Stimulated activated CD8-positive, alpha-beta memory T cell treated with anti-CD3 and anti-CD28 coated beads, Interleukin-4, amount 100 ng/mL, for 1 hour (primary cell): ENCODE measurements at places on chromosomes 1 and 21.

GRCh38 chr1:183349201-183349711 is 68.9 kb downstream of the NMNAT2 start:
- no peak for DNase-seq

DNA sequence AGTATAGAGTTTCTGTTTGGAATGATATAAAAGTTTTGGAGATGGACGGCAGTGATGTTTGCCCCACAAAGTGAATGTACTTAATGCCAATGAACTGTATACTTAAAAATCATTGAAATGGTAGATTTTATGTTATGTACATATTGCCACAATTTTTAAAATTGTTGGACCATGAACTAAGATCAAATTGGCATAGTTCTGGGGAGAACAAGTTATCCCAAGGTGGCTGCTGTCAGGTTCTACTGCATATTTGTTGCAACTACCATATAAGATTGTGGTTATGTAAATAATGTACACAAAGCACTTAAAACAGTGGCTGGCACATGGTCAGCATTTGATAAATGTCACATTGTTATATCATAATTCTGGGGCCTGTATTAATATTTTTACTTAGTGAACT is 466.4 kb downstream of the SIPA1L2 start:
- no peak for DNase-seq

DNA sequence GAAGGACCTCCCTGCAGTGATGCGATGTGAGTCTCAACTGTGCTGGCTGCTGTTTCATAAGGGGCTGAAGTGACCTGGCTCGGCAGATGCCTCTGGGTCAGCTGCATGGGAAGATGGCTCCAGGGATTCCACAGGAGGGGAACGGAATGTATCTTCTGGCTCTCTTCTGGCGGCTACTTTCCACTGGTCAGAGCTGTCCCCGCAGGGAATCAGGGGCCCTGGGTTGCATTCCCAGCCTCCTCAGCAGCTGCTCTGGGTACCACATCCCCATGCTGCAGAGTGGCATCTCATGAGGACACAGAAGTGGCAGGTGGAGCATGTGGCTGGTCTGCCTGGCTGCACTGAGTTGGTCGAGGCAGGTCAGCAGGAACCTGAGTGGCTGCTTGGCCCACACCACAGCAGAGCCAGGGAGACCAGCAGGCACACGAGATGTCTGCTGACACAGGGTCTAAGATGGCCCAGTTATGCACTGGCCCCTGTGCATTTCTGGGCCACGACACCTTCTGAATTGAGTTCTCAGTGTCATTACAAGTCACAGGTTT is 42.8 kb downstream of the POFUT2 start:
- no peak for DNase-seq

GRCh38 chr1:44785501-44786137 is 2.4 kb downstream of the BEST4 start:
- no peak for DNase-seq

GRCh38 chr1:224198572-224198971 is 15.5 kb downstream of the DEGS1 start:
- no peak for DNase-seq

DNA sequence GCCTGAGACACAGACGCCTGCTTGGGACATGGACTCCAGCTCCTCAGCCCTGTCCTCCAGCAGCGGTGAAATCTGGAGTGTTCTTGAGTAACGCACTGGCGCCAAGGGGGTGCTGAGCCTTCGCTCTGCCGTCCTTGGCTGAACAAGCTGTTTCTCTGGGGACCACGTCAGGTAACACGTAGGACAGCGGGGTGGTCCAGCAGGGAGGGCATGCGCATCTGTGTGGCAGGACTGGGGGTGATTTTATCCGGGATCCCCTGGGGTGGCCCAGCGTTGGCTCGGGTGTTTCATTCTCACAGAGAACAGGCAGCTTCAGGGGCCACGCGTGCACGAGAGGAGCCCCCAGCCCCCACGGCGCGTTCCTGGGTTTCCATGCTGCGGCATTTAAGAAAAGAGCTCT is 61.2 kb downstream of the AGPAT3 start:
- DNase-seq: no peak

DNA sequence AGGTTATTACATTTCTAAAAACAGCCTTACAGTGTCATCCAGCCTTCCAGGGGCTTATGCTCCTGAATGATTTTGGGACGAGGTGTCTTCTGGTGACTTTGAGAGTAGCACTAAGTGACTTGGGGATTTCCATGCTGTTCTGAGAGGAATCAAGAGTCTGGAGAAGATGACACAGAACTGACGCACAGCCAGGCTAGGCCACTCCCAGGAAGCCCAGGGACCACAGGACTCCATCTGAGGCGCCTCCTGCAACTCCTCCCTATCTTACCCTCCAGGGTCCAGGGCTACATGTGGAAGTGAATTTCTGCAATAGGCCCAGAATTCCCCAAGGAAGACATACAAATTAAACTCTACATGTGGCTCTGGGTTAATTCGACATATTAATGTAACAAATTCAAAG is 92.5 kb downstream of the SLC25A24 start:
- DNase-seq: no peak

GRCh38 chr1:81681601-81682266 is 119.0 kb upstream of the ADGRL2 start:
- DNase-seq: no peak

DNA sequence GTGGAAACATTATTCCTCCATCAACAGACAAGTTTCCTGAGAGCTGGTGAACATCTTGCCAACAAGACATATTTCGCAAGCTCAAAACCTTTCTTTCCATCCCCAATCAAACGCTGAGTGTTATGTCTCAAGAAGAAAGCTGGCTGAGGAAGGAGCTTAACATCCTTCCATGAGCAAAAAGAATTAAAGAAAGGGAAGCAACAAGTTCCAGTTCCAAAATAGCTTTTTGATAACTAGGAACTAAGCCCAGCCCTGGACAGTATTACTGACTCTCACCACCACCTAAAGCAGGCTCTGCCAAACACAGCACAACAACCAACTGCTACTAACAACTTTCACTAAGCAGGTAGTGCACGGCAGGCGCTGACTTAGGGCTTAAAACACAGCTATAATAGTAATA is 50.2 kb downstream of the CAPZB start:
- DNase-seq: no peak

GRCh38 chr1:188706742-188707141 is 1770.9 kb downstream of the BRINP3 start:
- DNase-seq: no peak

DNA sequence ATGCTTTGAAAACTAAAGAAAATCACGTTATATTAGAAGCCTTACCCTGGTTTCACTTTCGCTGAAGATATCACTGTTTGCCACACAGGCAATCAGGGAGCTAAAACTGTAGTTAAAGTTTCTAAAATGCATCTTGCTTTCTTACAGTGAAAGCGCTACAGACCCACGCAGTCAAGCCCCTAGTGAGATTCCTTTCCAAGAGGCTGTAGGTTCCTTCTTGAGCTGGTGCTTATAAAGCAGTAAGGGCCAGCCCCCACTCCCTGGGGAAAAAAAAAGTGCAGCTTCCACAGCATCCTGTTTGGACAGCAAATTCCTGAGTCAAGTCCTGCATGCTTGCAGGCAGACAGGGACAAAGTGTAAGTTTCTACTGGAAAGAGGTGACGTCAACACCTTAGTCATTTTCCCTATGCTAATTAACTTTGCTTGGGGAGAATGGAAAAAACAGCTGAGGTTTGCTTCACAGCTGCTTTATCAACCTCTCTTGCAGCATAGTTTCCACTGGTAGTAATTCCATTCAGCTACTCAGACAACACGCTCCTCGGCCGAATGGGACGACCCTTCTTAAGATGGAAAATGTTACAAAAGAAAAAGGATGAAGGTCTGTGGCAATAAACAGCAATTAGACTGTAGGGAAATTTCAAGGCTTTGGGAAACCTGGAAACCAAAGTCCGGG is 14.7 kb upstream of the KCNE1 start:
- DNase-seq: no peak

DNA sequence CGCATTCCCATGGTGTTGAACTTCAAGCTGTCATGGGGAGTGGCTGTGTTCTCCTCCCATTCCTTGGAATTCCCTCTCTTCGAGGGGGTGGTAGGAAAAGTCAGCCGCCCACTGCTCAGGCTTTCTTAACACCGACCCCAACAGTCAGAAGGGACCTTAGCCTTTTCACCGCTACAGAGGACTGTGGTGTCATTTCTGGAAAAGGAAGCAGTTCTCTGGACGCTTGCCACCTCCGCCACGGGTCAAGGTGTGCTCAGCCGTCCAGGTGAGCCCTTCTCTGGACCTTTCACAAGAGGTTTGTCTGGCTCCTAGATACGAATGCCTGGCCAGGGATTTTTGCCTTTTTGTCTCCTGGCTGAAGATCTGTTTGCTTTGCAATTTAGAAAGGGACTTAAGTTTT is 31.8 kb downstream of the CLIC6 start:
- no peak for DNase-seq

DNA sequence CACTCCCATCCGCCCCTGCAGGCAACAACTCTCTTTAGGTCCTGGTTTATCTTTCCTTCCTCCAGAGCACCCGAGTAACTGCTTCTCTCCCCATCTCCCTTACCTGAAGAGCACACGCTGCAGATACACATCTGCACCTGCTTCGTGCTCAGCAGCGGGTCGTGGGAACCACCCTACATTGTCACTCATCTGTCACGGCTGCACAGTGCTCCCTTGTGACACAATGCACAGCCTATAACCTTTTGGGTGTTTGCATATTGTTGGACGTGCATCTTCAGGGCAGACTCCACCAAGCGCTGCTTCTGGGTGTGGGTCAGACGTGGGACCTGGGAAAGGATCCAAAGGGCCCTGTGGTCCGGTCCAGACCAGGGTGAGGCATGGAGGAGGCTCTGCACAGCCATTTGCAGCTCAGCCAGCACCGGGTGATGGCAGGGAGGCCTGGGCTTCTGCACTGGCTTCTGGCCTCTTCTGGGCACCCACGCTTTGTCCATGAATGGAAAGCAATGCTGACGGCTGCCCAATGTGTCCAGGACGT is 42.5 kb downstream of the WDR4 start:
- DNase-seq: no peak

DNA sequence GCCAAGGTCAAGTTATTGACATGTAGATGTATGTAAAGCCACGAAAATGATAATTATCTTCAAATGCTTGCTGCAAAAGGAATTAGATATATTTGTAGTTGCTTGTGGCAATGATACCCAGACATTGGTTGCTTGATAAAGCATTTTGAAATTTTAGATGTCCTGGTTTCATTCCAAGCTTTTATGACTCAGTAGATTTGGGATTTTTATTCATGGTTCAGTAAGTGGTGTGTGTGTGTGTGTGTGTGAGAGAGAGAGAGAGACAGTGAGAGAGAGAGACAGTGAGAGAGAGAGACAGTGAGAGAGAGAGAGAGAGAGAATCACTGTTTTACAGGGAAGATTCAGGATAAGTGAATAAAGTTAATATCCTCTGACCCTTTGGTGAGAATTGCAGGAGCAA is 498.2 kb upstream of the C1orf87 start:
- DNase-seq: no peak

DNA sequence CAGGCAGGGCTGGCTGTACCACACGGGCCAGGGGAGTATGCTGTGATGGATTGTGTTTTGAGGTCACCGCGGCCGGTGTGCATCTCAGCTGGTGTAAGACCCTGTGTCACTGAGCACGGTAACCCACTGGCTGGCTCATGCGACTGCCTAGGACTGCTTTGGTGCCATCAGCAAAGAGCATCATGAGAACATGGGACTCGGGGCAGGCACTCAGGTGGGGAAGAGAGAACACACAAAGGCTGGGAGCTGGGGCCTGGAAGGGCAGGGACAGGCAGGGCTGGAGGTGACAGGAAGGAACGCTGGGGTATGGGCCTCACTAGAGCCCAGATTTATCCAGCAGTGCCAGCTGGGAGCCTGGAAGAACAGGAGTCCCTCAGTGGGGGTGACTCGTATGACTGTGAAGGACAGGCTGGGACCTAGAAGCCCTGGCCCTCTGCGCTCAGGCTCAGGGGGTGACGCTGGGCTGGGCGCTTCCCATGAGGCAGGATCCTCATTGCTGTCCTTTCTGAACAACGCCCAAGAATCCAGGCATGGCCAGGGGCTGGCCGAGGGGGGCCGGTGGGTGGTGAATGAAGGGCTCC is 210.4 kb upstream of the VAMP3 start:
- DNase-seq: no peak

- no peak for DNase-seq
Measured at GRCh38 chr1:164635059-164635802, 76.2 kb downstream of the PBX1 start.

GRCh38 chr1:2179283-2180013 is 15.1 kb downstream of the FAAP20 start:
- no peak for DNase-seq

DNA sequence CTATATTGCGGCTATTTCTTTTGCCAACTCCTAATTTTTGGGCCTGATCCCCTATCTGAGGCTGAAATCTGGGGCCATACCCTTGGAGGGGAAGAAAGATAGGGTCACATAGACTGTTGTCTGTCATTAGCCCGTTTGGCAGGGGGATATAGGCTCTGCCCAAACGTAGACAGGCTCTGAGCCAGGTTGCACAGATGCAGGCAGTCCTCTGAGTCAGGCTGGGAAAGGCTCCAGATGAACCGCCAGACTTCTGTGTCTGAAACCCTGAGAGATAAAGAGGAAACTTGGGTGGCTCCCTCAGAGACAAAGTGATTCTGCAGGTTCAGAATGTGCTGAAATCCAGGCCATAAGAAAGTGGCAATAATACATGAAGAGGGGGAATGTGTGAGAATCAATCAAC is 4.0 kb upstream of the CAP1 start:
- DNase-seq: no peak

DNA sequence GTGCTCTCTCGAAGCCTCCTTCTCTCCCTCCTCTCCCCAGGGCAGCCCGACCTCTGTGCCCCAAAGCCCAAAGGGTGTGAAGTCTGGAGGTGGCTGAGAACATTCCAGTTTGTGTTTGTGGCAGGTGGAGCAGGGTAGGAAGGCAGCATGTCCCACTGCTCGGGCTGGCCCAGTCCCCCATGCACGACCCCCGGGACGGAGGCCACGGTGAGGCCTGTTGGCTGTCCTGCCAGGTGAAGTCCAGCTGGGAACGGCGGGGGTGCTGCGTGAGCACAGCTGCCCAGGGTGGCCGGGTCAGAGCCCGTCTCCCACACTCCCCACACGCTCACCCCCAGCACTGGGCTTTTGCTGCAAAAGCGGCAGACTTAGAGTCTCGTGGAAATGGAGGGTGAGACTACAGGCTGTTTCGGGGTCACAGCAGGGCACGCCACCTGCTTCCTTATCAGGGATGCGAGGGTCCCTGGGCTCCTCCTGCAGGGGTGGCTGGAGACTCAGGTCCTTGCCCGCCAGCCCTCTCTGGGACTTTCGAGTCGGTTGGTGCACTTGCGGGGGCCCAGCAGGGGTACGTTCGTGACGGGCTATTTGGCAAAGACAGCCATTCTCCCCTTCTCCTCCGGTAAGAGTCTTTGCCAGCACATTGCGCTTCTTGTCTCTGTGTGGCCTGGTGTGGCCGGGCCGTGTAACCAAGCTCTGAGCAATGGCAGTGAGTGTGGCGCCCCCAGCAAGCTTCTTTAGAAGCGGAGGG is 40.3 kb downstream of the MORN1 start:
- no peak for DNase-seq

- no peak for DNase-seq
Measured at GRCh38 chr1:161506336-161507223, 1.3 kb downstream of the FCGR2A start.
